ENCODE measurements at places on chromosomes 5 and 9. TPM values are rescaled to one million over a fixed set of nuclear protein-coding genes. Genes with fewer than 3 reads are reported as not detected.

The LRRC8A gene
- total RNA-seq = 38.1 TPM

The MLLT3 gene
- total RNA-seq = 53.4 TPM

The PCDHB6 gene
- not detected for total RNA-seq

GRCh38 chr5:167296066-167296465 is 995.4 kb upstream of the WWC1 start:
- DNase-seq = no peak

- DNase-seq = no peak
Measured at GRCh38 chr9:136711751-136712689, at the start of gene DIPK1B. DIPK1B (plus strand) TSS chr9:136712572; CDS start chr9:136712666, 94 bp downstream.

- no peak for DNase-seq
Measured at GRCh38 chr5:3355126-3355525, 240.5 kb upstream of the IRX1 start.

DNA sequence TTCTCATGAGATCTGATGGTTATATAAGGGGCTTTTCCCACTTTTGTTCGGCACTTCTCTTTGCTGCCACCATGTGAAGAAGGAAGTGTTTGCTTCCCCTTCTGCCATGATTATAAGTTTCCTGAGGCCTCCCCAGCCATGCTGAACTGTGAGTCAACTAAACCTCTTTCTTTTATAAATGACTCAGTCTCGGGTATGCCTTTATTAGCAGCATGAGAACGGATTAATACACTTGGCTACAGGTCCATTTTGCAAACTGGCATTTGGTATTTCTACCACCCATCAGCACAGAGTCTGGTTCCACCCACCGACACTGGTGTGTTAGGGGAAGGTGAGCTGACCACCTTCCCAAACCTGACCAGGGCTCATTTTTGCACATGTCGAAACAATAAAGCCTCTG is 47.9 kb upstream of the RARS1 start:
- no peak for DNase-seq

GRCh38 chr5:80152778-80153177 is 103.1 kb downstream of the SERINC5 start:
- no peak for DNase-seq

- no peak for DNase-seq
Measured at GRCh38 chr9:36445800-36446361, 45.8 kb upstream of the RNF38 start.

DNA sequence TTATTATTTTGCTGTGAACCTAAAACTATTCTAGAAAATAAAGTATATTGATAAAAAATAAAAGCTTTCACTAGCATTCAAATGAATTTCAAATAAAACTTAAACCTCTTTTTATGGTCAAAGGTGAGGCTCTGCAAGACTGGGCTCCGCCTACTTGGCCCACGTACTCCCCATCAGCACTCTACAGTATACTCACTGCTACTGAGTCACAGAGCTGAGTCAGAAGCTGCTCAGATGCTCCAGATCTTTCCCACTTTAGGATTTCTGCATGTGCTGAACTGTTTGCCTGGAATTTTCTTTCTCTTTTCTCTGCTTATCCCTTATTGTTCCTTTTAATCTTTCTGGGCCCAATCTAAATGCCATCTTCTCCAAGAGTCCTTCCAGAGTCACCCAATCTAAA is 331.9 kb upstream of the CCNG1 start:
- no peak for DNase-seq

GRCh38 chr9:19104515-19105282 is 2.0 kb upstream of the HAUS6 start:
- no peak for DNase-seq

GRCh38 chr5:35908228-35908627 is 30.2 kb downstream of the CAPSL start:
- DNase-seq = no peak

GRCh38 chr9:127877566-127877998 is at the start of gene AK1:
AK1 (minus strand) TSS chr9:127877675; CDS start chr9:127874617, 3,058 bp downstream.
- no peak for DNase-seq

Measured in activated CD4-positive, alpha-beta memory T cell treated with anti-CD3 and anti-CD28 coated beads, Interleukin-2, amount 10 ng/mL, durations not matched to agents 7 days and 5 days (primary cell).